ENCODE measurements at places on chromosomes 7 and 10. TPM values are rescaled to one million over a fixed set of nuclear protein-coding genes. Genes with fewer than 3 reads are reported as not detected.

Gene OR9A2
- total RNA-seq = not detected

Gene PDK4
- not detected for total RNA-seq

Gene GIMAP1
- not detected for total RNA-seq

Gene STEAP1
- total RNA-seq = 188 TPM

Gene UNCX
- total RNA-seq = 1.9 TPM

Gene EPO
- total RNA-seq = not detected

Gene LRRC17
- total RNA-seq = 9.2 TPM

Gene C10orf62
- not detected for total RNA-seq

Gene TSPAN12
- total RNA-seq = 1.5 TPM

Gene RASSF4
- 0.71 TPM for total RNA-seq

Gene INMT
- total RNA-seq = 0.17 TPM

Gene SPDYE2B
- not detected for total RNA-seq

Gene MORN4
- total RNA-seq = 13.4 TPM

Gene SEMA4G
- 9.2 TPM for total RNA-seq

Gene MRC1
- total RNA-seq = 0.15 TPM

Gene HMX3
- total RNA-seq = 0.26 TPM

Gene TUBAL3
- not detected for total RNA-seq

Gene TMEM184A
- total RNA-seq = not detected

Gene PSMG3
- total RNA-seq = 54.9 TPM

Gene LLCFC1
- not detected for total RNA-seq

Gene VWDE
- total RNA-seq = 0.11 TPM

Gene C7orf33
- total RNA-seq = not detected

Gene OLAH
- total RNA-seq = 1.1 TPM

Gene PSD
- total RNA-seq = 7.3 TPM

Gene PTPRZ1
- 0.20 TPM for total RNA-seq

Gene NOLC1
- total RNA-seq = 194 TPM

Gene ANKRD30A
- total RNA-seq = not detected

Gene GNG11
- total RNA-seq = 14.3 TPM

Gene SPDYE5
- not detected for total RNA-seq

Gene TNRC18
- 91.7 TPM for total RNA-seq

Gene AKR1D1
- total RNA-seq = not detected

Gene CNTNAP2
- total RNA-seq = 47.8 TPM

Gene CHST15
- 2.7 TPM for total RNA-seq

Gene KIAA1549
- 4.2 TPM for total RNA-seq

Measured in A673 (cell line).